GM13976 (cell line): ENCODE measurements at places on chromosomes 13 and 19.

GRCh38 chr13:49585220-49586157 lies at the start of gene RCBTB1:
TSS of gene RCBTB1 (minus strand) at chr13:49585558. CDS start at chr13:49567279, 18,279 bp downstream.
- peak; percentile 97 for DNase-seq

GRCh38 chr19:38245826-38246498 lies 10.2 kb downstream of the PPP1R14A start:
- no peak for DNase-seq

DNA sequence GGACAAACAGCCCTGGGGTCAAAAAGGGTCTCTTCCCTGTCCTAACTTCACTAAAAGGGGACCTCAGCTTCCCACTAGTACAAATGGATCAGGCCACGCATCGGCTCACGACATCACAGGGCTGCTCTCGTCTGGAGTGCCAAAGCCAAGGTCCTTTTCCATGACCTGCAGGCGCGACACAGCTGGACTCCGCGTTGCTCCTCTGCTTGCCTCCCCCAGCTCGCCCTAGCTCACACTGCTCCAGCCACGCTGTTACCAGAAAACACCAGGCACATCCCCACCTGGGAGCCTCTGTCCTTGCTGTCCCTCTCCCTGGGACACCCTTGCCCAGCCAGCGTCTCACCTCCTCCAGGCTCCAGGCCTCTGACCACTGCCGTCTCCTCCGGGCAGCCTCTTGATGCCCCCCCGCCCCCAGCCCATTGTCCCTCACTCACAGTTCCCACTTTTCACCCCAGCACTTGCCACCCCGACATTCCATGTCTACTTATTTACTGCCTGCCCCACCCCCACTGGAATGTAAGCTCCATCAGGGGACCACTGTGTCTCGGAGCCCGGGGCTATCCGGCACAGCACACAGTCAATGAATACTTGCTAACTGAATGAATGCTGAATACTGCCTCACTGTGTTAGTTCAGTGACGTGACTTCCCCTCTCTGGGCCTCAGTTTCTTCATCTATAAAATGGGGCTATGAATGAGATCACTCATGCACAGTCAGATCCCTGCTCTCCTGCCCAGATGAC lies 20.7 kb downstream of the AKT2 start:
- no peak for DNase-seq

DNA sequence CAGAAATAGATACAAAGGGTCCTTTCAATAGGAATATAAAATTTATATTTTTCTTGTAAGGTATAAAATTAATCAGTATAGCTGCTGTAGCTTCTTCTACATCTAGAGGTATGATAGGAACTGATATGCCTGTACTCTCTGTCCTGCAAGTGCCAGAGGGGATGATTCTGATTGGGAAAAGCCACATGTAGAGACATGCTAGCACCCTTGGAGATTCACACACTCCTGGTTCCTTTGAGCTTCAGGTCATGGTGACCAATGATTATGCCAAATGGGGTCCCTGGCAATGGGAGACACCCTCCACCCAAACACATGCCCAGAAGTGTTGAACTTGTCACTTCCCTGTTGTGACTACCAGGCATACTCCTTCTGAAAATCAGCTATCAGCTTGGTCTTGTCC lies 14.7 kb upstream of the METTL21C start:
- no peak for DNase-seq

- DNase-seq, result peak; percentile 78
Measured at GRCh38 chr19:50003810-50004419, 21.3 kb downstream of the VRK3 start.

DNA sequence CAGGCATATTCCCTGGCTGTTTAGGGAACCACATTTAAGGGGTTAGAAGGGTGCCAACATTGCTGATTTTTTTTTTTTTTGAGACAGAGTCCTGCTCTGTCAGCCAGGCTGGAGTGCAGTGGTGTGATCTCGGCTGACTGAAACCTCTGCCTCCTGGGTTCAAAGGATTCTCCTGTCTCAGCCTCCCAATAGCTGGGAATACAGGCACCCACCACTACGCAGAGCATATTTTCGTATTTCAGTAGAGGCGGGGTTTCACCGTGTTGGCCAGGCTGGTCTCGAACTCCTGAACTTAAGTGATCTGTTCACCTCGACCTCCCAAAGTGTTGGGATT lies 7.8 kb upstream of the CRX start:
- DNase-seq, result no peak

- no peak for DNase-seq
Measured at GRCh38 chr13:100789481-100789880, 114.9 kb upstream of the TMTC4 start.

GRCh38 chr13:27288392-27288791 lies 17.8 kb downstream of the RASL11A start:
- DNase-seq, result no peak

DNA sequence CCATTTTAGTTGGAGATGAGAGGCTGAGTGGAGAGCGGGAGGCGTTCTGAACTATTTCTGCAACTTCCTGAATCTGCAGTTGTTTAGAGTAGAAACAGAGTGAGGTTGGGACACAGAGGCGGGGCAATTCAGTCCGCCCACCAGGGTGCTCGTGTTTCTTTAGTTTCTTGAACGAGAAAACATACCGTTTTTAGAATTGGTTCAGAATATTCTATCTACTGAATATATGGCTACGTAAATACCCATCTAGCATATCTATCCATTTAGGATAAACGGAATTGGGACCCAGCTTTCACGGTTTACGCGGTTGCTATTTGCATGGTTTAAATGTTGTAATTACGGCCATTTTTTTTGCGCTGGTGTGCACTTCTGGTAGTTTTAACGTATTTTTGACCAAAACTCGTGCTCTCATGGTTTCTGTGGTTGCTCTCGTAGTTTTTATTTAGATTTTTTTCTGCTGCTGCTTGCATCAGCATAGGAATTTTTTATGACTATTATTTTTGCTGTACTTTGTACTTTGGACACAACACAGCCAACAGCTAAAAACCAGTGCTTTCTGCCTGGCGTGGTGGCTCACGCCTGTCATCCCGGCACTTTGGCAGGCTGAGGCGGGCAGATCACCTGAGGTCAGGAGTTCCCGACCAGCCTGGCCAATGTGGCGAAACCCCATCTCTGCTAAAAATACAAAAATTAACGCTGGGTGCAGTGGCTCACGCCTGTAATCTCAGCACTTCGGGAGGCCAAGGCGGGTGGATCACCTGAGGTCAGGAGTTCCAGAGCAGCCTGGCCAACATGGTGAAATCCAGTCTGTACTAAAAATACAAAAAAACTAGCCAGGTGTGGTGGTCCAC lies 32.7 kb downstream of the TIMM13 start:
- DNase-seq, result peak; percentile 69

DNA sequence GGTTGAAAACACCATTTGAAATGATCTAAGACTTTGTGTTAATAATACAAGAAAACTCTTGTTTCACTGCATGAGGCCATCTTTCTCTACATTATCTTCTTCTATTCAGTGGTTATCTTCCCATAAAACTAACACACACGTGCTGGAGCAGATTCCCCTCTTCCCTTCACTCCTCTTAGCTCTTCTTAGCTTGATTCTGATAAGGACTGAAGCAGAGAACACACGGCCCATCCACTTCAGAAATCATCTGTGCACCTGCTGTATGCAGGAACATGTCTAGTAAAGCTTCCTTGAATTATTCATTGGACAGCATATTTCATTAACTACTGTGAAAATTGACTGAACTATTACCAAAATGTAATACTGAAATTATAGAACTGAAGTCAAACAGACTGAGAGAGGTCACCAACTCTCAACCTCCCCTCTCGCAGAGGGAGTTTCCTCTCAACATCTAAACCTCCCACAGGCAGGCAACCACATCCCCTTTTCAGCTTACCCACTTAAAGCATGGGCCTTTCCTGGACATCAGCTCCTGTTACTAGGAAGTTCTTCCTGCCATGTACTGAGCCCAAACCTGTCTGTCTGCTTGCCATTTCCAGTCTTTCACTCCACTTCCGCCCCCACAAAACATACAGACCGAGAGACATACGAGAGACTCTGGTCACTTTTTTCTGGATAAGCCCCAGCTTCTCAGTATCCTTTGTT lies 113.9 kb downstream of the CRYL1 start:
- DNase-seq, result peak; percentile 75

GRCh38 chr13:20608438-20609020 lies 41.6 kb downstream of the IFT88 start:
- no peak for DNase-seq

GRCh38 chr13:106108346-106108745 lies 427.1 kb downstream of the EFNB2 start:
- DNase-seq, result no peak

GRCh38 chr13:27117158-27117557 lies 54.5 kb downstream of the USP12 start:
- DNase-seq, result no peak

- DNase-seq, result no peak
Measured at GRCh38 chr19:1851654-1852580, 3.6 kb upstream of the REXO1 start.

DNA sequence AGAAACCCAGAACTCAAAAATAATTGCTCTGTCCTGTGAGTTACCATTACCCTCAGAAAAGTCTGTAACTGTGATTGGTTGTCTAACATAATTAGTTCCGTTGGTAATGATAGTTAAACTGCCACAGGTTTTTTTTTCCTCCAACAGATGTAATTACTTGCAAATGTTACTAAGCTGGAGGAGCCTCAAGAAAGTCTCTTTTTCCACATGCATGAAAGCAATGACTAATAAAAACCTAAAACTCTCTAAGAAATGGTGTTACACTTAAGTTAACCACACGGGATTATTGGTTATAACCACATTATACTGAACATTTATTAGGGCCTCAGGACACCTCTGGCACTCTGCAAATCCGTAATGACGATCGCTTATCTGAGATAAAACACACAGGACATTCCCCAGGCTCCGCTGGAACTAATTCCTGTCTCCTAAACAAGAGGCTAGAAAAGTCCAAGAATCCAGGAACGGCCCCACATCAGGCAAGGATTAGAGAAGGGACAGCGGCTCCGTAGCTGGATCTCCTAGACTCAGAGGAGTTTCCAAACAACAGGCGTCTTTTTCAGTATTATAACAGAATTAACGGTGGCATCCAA lies 753 bp downstream of the ZNF235 start:
- DNase-seq, result peak; percentile 35

DNA sequence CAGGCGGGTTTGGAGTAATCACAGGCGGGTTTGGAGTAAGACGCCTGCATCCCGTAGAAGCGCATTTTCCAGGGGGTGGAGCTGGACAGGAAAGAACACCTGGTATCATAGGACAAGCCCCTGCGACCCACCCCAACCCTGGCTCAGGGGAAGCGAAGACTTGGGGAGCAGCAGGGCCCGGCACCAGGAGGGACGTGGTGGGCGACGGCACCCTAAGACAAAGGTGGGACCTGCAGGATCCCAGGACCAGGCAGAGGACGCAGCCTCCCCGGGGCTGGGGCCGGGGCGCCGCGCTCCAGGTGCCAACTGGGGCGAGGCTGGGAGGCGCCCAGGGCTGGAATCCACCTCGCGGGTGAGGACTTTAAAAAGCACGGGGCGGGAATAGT lies 520 bp downstream of the ZNF600 start:
- peak; percentile 19 for DNase-seq

DNA sequence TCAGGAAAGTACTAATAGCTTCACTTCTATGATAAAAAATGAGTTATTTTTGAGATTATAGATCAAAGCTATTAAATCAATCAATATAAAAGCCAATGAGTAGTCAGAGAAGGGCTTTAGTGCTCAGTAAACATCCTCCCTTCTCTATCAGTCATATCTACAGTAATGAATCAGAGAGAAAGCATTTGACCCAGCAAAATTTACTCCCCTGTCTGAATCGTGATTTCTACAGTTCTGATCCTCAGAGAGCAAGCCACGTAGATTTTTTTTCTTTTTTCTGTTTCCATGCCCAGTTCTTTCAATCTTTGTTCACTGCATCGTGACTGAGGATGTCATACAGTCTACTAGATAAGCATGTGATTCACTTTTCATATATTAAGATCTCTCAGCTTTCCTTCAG lies 16.2 kb upstream of the MBNL2 start:
- DNase-seq, result no peak

DNA sequence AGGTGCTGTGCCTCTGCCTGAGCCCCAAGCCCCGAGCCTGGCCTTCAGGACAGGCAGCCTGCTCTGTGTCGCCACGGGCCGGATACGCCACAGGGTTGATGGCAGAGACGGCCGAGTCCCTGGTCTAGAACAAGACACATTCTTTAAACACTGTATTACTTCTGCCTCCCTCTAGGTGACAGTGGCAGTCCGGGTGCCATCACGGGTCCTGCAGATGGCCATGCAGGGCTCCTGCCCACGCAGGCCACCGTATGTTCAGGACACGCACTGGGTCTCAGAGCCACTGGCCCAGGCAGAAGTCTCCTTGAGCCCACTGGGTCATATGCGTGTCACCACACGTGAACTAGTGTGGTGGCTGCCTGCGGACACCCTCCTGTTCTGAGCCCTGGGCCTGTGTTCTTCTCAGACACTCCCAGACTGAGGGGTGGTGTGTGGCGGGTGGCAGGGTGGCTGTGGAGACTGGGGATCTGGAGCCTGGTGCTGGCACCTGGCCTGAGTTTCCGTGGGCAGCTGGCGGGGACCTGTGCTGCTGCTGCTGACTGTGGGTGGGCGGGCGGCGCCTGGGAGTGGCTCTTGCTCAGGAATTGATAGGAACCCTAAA lies 4.4 kb downstream of the PLEKHJ1 start:
- no peak for DNase-seq

GRCh38 chr13:59901191-59901590 lies 262.5 kb downstream of the DIAPH3 start:
- no peak for DNase-seq

- DNase-seq, result no peak
Measured at GRCh38 chr19:17052439-17052838, 22.8 kb downstream of the HAUS8 start.

DNA sequence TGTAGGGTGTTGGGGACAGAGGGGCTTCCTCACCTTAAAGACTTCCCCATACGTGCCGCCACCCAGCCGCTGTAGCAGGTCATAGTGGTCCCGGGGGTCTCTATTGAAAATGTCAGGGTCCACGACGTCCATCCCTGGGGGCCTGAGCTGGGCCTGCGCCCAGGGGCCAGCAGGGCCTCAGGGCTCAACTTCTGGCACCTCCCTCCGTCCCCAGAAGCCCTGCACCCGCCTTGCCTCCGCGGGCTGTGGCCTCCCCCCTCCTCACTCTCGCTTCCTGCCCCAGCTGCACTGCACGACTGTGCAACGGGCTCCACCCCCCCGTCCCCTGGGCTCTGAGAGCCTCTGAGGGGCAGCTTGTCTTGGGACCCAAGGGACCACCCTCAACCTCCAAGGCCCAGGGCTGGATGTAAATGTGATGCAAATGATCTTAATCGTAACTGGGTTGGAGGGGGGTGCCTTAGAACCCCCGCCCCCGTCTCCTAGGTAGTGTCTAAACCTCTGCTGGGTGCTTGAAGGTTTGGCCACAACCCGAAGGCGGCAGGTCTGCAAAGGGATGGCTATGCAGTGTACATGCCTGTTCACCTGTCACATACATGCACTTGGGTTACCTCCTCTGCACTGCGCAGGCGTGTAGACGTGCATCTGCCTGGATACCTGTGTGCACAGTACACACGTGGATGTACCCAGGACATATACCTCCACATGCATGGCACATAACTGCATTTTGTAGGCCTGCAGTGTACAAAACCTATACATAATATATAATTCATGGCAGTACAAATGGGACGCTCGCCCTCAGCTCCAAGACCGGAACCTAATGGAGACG lies at the start of gene MAP4K1:
MAP4K1 (minus strand) TSS at position 190 of the 826 bp plus-strand sequence; CDS start at position 132, 58 bp downstream.
- DNase-seq, result peak; percentile 88
